ENCODE measurements at places on chromosomes 5 and 9.

DNA sequence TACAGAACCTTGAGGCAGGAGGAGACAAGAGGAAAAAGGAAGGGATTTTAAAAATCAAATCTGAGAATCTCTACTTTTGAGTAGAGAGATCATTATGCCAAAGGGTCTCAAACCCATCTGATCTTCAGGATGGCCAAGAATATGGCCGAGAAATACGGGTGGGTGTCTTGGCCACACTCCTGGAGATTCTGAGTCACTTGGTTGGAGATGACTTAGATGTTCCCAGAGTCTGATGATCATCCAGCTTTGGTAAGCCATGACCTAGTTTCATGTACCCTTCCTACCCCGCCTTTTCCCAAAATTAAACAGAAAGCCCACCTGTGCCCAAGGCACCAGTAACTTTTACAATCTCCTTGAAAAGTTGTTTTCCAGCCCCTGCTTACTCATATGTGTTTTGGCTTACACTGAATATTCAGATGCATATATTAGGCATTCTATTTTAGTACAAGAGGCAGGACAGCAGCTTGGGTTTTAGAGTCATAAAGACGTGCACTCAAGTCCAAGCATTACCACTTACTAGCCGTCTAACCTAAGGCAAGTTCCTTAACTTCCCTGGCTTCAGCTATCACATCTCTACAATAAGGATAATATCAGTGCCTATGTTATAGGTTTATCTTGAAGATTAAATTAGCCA, 167.0 kb upstream of the GPR151 start:
- no peak for DNase-seq

GRCh38 chr5:39580702-39581453, 156.1 kb upstream of the DAB2 start:
- no peak for DNase-seq

DNA sequence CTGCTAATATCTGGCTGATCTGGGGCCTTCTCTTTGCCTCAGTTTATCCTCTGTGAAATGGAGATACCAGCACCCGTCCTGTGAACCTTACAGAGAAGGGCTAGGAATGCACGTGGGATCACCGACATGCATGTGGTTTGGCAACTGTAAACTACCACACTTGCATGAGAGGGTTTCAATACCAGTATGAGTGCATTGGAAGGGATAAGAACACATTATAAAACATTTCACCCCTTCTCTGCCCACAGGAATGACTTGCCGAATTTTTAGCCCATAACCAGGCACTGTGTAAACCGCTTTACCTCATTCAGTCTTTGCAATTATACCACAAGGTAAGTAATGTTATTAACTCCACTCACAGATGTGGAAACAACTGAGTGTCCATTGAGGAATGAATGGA, 8.9 kb upstream of the RAB14 start:
- DNase-seq: no peak

GRCh38 chr9:5587024-5587423, 41.9 kb upstream of the RIC1 start:
- DNase-seq: no peak

DNA sequence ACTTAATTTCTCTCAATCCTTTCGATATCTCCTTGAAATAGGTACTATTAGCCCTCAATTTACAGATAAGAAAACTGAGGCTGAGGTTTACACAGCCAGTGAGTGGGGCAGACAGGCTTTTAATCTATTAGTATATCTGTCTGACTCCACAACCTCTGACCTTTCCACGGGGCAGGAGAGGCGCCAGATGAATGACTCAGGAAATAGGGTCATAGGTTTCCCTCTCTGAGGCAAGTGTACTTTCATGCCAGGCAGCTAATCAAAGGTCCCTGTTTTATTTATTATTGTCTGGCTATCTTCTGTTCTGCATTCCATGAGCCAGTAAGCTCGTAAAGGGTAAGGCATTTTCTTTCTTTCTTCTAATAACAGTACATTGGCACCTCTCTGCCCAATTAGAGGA, 79.6 kb upstream of the KLF4 start:
- no peak for DNase-seq

GRCh38 chr9:111691672-111692329, 30.4 kb downstream of the GNG10 start:
- DNase-seq: no peak

DNA sequence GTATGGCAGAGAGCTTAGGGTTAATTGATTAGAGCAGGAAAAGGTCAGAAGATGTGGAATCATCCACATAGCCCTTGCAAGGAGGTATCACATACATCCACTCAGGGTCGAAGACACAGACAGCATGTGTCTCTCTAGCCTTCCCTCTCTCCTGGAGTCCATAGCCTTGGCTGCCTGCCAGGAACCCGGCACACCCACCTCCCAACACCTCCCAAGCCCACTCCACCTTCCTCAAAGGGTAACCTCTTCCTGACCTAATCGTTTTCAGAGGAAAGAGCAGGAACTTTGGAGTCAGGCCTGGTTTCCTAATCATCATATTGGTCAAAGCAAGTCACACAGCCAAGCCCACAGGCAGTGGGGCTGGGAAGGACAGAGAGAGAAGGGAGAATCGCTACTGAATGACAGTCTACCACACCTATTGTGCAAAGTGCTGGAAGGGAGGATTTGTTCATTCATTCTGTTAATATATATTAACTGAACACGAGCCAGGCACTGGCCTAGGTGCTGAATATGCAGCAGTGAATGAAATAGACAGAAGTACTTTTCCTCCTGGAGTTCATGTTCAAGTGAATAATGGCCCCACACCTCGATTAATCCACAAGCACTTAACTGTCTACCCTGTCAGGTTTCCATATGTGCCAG, 107.8 kb downstream of the KCNIP1 start:
- no peak for DNase-seq

DNA sequence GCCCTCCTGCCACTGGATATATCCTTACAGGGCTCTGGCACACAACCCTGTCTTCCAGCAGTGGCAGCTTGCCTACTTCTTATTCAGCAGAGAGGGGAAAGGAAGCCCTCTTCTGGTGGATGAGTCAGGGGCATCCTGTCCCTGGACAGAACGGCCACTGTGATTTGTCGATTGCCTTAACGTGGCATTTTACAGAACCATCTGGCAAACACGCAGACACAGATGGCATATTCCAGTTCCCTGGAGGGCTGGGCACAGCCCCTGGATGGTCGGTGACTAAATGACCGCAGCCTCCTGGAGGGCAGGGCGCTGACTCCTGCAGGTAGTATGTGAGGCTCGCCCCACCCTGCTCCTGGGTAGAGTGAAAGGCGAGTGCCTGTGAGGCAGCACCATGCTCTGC, 62.1 kb downstream of the DCP2 start:
- peak; percentile 7 for DNase-seq

DNA sequence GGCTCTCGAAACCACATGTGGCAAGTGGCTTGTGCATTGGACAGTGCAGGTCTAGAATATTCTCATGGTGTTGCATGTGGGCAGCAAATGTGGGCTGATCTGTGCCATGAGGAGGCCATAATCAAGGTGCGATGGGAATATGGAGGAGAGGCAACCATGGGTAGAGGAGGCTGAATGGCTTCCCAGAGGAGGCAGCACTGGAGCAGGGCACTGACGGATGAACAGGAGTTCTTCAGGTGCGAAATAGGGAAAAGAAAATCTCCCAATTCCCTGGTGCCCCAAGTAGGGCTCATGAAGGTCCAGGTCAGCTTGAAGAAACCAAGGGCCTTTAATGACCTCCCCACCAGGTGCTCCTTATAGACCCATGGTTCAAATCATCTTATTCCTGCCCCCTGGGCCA, 126.5 kb downstream of the RXRA start:
- no peak for DNase-seq

DNA sequence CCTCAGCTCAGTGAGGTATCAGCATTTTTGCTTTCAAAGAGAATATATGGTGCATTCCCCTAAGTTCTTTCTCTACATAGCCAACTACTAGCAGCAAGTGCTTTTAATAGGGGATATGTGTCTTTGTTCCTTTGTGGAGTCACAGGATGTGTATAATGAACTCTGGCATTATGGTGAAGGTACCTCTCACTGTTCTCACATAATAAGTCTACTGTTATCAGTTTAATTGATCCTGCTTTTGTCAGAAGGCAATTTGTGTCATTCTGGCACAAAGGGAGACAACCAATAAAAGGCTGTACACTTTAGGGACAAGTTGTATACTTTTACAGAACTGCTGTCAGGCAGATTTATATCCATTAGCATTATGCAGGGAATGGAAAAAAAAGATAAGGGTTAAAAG, 531.4 kb upstream of the RIOK2 start:
- no peak for DNase-seq

DNA sequence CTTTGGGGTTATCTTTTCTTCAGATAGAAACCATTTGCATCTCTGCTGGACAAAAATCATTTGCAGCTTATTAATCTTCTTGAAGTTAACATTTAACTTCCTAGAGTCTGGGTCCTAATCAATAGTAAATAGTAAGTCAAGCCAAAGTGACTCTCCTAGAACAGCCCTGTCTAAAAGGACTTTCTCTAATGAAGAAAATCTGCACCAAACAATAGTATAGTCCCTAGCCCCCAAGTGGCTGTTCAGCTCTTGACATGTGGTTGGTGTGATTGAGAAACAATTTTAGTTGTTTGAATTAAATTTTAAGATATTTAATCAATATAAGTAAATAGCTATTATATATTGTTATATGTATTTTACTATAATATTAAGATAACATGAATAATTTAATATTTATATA, 64.6 kb upstream of the SHB start:
- no peak for DNase-seq

DNA sequence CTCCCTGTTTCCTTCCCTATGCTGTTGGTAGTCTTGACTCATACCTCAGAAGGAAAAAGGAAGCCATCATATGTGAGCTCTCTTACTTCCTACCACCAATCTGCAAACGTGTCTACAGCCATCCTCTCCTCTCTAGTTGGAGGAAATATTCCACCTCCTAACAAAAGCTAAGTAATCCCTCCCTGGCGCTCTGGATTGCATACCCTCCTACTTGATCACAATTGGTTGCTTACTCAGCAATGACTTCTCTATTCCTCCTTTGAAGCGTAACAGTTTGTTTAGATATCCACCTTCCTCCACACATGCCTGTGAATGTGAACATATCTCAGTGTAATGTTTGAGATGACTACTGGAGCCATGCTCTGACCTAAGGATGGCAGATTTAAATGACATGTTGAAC, 18.2 kb downstream of the RUSC2 start:
- DNase-seq: no peak

DNA sequence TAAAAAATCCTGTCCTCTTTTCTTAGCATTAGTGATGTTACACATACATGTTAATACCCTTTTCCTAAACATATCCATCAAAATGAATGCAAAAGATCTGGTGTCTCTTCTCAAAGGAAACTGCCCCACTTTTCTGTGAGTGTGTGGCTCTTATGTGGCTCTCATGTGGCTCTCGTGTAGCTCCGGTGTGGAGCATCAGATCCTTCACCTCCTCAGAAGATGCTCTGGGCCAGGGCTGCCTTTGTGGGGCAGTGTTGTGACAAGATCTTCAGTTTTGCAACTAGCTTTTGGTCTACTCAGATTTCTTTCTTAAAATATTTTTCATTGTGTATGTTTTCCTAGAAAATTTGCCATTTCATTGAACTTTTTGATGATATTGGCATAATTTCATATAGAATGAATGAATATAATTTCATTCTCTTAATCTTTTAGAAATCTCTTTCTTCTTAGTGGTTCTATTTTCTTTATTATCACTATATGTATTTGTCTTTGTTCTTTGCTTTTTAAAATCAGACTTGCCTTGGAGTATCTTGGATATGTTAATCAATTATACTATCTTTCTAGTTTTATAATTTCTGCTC, 19.4 kb downstream of the GARNL3 start:
- no peak for DNase-seq

DNA sequence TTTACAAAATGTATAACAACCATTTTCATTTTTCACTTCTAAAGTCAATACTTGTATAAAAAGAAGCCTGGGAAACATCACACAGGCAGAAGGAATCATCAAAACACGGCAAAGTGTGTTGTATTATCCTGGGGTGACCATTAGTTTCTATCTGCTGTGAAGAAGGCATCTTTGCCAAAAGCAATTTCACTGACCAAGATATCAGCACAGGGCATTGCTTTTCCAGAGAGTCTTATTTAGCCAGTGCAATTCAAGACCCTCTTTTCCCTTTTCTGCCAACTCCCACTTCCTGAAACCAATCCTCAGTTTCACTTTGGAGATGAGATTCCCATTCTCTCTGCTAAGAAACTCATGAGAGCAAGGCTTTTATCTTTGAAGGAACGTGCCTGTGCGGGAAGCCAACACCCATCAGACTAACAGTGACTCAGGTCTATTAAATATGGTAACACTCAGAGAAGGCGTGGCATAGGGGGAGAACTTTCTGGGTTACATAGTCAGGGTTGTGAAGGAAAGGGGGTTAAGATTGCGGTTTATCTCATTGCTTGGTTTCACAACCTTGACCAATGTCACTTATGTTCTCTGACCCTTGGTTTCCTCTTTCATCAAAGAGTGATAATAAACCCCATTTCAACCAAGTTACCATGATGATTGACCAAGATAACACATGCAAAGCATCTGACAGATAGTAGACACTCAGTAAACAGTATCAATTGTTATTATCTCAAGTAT, 666.9 kb upstream of the KLF4 start:
- DNase-seq: no peak

DNA sequence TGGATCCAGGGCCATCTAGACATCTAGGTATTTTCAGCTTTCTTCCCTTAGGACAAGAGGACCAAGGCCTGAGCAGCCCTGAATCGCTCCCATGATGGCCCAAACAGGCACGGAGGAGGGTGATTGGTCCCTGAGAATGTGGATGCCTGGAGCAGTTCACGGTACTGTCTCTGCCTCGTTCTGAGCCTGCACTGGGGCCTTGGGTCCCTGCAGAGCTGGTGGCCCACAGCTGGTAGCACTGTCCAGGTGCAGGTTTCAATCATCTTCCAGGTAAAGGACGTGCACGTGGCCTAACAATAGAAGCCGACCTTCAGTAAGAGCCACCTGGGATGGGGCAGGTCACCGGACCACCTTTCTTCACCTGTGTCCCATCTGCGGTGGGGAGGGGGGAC, 19.4 kb upstream of the FCN1 start:
- no peak for DNase-seq

- DNase-seq: no peak
These were observed 10.7 kb downstream of the PBX3 start for GRCh38 chr9:125757834-125758233.

GRCh38 chr5:74415695-74416102, 224.8 kb downstream of the ENC1 start:
- DNase-seq: peak; percentile 33

DNA sequence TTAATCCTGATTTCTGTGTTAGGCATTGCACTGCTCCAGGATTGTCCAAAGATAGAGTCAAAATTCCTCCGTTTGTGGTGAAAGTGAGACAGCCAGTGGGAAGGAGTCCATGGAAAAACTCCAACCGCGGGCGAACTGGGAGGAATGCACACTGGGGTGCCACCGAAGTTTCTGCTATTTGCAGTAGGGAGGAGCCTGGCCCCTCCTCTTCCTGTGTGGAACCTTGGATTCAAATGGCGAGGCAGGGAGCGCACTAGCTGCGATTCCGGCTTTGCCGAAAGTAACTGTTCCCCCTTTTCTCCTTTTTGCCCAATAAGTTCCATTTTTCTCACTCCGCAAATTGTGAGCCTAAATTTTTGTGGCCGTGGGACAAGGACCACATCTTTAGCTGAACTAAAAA, 9.3 kb downstream of the BAAT start:
- no peak for DNase-seq

Data from NCI-H446 (cell line).